ENCODE measurements at places on chromosomes 12 and 14.

DNA sequence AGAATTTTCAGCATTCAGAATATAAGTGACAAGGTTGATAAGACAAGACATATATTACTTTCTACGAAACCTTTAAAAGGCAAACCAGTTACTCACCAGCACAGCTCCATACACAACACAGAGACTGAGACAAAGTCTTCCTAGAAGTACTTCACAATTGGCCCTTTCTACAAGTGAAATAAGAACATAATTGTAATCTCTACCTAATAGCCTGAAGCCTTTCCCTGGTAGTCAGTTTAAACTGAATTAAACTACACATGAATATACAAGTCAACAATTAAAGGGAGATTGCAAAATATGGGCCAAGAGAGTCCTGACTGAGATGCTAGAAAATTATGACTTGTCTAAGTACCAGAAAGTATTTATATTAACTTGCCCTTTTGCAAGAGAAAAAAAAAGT lies 95.9 kb downstream of the PUS7L start:
- no peak for DNase-seq

DNA sequence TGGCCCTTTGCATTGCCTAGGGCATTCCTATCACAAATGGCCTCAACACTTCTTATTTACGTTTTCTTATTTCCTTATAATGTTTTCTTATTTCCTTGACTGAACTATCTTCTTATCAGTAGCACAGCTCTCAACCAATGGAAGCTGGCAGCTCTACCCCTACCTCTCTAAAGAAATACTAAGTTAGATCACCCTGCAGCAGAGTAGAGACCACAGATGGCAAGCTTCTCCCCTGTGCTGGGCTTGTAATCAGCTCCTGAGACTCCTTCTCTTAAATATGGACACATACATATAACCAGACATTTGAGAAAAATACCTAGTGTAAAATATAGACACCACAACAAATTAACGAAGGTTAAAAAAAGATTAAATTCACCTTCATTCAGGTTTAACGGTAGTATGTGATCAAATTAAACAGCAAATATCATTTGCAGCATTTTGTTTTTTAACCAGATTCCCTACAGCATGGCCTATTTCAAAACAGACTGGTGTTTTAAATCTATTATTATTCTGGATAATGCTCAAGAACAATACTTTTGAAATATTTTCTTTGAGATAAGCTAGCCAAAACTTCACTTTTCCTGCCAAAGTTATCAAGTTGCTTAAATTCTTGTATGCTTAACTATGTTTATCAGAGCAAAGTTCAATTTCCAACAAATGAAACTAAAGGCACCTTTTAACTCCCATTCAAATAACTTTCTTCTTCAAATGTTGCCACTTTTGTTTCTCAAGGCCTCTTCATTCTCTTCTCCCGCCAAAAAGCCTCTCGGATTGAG lies 54.3 kb downstream of the SLC41A2 start:
- DNase-seq, result no peak

- DNase-seq, result no peak
These were observed 53.8 kb upstream of the SGPP1 start for GRCh38 chr14:63781686-63782085.

DNA sequence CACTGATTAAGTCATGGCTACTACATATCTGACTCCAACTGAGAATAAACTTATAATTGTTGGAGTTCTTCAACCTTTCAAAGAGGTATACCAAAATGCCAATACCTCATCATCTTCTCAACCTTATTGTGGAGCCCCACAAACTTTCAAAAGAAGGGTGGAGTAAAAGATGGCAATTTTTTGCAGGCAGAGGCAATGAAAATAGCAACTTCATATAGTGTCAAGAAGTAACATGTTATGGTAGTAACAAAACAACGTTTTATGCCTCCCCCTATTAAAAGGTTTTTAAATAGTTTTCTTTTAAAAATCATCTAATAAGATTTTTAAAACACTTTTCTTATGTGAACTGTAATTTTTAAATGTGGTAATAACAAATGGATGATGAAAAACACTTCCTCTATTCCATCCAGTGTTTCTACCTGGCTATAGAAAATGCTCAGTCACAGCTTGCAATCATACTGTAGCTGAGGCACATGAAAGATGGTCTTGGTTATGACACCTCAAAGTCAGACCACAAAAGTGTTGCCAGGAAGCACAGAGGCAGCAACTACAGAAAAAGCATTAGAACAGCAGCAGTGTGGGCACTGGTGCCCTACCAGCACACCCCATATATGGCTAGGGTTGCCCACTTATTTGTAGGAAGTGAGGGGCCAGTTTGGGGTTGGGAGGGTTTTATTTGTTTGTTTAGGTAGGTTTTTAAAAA lies 7.0 kb downstream of the PPP1R12A start:
- DNase-seq, result no peak

DNA sequence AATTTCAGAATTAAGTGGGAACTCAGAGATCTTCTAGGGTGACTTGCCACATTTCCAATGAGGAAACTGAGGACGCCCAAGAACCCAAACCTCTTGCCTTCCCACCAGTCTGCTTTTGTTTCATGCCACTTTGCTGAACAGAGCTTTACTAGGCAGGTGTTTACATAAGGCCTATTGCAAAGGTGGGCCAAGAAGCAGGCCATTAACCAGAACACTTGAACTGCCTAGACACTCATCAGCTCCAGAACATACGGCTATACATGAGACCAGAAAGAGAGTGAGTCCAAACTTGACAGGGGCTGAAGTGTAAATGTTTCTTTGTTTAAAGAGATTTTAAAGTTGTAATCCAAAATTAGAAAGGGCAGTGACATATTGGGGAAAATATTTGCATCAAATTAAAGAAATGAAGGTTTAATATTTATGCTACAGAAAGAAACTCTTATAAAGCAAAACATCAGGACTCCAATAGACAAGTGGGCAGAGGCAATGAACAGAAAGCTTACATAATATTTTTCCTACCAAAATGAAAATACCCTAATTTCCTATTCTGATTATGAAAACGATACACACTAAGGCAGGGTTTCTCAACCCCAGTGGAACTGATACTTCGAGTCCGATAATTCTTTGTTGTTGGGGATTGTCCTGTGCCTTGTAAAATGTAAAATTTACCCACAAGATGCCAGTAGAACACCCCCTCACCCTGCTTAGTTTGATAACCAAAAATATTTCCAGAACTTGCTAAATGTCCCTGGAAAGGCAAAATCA lies 11.7 kb downstream of the BATF start:
- no peak for DNase-seq

GRCh38 chr12:117889098-117889497 lies 79.7 kb downstream of the KSR2 start:
- DNase-seq, result no peak

DNA sequence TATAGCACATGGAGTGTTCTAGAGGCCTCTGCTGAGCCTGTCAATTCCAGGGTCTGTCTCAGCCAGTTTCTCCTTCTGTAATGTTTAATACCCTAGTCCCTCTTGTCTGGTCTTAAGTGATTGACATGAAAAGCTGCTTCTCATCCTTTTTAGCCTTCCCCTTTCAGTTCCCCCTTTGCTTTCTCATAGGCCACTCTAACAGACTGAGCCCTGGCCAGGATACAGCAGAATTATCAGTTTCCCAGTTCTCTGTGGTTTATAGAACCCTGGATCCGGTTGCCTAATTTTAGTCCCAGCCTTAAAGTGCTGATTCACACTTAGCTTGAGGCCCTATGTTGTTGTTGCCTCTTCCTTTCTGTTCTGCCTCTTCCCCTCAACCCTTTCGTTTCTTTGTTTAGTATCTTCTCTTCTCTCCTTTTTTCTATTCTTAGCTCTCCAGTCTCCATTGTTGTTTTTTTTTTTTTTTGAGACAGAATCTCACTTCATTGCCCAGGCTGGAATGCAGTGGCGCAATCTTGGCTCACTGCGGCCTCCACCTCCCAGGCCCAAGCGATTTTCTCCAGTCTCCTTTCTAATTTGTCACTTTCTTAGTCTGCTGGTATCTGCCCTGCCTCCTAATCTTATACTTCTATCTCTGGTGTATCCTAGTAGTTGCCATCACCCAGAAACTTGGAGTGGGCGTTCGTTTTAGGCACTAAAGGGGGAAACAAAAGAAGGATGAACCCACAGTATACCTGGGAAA lies 2.9 kb upstream of the BIN2 start:
- DNase-seq, result no peak

DNA sequence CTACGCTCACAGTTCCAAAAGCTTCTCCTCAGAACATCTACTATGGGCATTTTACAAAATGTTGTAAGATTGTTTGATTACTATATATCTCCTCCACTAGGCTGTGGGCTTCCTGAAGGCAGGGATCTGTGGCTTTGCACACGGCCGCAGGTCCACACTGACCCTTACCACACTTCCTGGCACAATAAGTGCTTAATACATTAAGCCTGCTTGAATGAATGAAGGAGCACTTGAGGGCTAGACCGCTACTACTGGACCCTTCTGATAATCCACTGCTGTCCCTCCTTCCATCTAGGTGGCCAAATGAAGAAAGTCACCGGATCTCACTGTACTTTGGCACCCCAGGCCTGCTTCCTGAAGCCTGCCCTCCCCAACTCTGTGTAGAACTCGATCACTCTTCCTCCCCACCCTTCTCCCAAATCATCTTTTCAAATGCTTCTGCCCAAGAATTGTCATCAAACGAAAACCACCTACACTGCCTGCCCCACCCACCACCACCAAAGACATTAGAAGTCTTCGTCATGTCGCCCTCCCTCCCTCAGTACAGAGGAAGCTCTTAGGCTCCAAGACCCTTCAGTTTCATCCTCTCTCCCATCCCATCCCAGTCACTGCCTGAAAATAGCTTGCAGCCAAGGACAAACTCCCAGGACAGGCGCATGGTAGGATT lies 596 bp upstream of the ZBTB39 start:
- no peak for DNase-seq

GRCh38 chr12:49750996-49751393 lies 9.6 kb downstream of the TMBIM6 start:
- no peak for DNase-seq

- no peak for DNase-seq
These were observed 18.8 kb upstream of the HHIPL1 start for GRCh38 chr14:99626041-99626648.

DNA sequence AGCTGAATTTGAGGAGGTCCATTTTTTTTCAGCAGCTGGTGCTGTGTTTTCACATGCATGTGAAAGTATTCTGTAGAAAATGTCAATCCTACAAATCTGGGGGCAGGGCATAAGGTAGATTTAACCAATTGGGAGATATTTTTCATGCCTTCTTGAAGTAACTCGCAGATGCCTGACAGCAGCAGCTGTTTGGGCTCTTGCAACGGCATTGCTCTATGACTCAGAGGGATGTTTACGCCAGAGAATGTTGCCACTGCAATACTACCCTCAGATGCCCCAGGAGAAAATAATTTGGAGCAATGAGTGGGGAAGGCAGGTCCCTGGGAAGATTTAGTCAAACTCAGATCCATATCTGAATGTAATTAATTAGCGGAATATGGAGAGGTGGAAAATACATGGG lies 42.5 kb upstream of the MYBPC1 start:
- DNase-seq, result no peak

- DNase-seq, result no peak
These were observed 15.8 kb upstream of the TMEM30B start for GRCh38 chr14:61296719-61297502.

DNA sequence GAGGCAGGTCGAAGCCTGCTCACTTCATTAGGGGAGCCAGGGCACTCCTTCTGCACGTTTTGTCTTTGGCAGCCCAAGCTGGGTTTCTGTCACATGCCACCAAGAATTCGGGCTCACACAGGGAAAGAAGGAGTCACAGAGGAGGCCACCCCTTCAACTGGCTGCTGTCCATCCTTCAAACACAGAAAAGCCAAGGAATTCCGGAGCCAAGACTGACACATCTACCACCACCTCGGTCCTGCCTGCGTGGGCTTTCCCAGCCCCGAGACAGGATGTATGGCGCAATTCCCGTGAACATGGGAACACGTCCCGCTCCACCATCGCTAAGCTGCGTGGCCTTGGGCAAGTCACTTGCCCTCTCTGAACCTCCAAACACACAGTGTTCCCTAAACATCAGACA lies 70.4 kb downstream of the NCOR2 start:
- DNase-seq, result no peak

GRCh38 chr12:22812531-22812930 lies 187.6 kb downstream of the ETNK1 start:
- DNase-seq, result no peak

- DNase-seq, result no peak
These were observed 37.9 kb downstream of the SH2B3 start for GRCh38 chr12:111443586-111443985.

- DNase-seq, result no peak
These were observed 2.7 kb upstream of the KRT6B start for GRCh38 chr12:52454411-52455201.

DNA sequence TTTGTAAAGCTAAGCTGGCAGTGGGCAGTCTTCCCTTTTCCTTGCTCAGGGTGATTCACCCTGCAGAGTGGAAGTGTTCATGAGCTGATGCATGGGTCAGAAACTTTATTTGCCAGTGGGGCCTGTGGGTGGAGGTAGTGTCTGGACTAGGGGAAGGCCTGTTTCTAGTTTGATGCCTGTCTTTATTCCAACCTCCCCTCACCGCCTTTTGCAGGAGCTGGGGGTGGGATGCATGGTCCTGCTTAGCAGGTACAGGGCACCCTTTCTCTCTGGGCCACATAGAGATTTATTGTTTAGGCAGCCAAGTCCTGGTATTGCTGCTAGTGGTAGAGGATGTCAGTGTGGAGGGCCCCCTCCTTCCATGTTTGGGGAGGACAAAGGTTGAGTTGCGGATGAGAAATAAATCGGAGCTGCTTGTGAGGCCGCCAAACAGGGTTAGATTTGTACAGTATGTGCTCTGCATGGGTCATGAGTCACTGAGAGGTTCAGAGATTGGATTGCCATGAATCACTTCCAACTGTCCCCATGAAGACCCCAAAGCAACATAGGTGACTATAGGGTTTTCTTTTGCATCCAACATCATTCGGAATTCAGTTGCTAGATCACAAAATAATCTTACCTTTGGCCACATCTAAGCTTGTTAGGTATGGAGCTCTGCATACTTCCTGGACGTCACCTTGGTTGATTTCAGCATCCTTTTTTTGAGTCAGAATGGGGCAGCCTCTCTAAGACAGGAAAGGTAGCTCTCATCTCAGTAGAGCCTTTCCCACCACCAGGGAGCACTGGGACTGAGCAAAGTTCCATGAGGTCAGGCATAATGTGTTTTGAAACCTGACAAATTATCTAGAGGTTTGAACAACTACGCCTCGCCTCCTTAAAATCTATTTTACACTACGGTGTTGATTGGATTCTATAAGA lies 8.8 kb downstream of the SMOC1 start:
- no peak for DNase-seq

DNA sequence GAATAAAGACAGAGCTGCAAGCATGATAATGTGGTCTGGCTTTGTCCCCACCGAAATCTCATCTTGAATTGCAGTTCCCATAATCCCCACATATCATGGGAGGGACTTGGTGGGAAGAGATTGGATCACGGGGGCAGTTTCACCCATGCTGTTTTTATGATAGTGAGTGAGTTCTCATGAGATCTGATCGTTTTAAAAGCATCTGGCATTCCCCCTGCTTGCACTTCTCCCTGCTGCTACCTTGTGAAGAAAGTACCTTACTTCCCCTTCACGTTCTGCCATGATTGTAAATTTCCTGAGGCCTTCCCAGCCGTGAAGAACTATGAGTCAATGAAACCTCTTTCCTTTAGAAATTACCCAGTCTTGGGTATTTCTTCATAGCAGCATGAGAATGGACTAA lies 158.7 kb downstream of the SLC35F4 start:
- DNase-seq, result no peak

Data from stimulated activated CD4-positive, alpha-beta T cell treated with anti-CD3 and anti-CD28 coated beads, TNF-alpha, amount 100 ng/mL, for 4 hours (primary cell).